ENCODE measurements at places on chromosomes 5 and 9.

GRCh38 chr9:21016701-21017491, 14.5 kb downstream of the HACD4 start:
- DNase-seq, result no peak

GRCh38 chr9:126842977-126843799, 17.3 kb upstream of the ZBTB34 start:
- no peak for DNase-seq

- DNase-seq, result no peak
Observed at GRCh38 chr9:134752471-134753168, 111.0 kb downstream of the COL5A1 start.

GRCh38 chr5:93247105-93247504, 333.9 kb downstream of the NR2F1-AS1 start:
- no peak for DNase-seq

- DNase-seq, result no peak
Observed at GRCh38 chr5:92599217-92599810, 981.7 kb downstream of the NR2F1-AS1 start.

- no peak for DNase-seq
Observed at GRCh38 chr9:14585730-14586473, 107.3 kb downstream of the ZDHHC21 start.

DNA sequence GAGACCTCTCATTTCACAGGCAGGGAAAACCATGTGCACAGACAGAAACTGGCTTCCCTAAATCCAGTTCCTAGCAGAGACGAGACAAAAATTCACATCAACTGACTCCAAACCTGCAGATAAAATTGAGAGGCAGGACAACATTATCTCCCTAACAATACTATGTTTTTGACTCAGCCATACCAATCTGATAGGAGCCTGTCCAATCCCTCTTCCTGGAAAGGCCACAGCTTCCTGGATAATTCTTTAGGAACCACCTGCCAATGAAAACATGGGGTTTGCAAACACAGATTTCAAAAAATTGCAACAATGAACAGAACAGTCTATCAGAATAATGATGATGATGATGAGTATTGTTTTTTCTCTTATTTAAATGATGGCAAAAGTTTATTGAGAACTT, 22.4 kb downstream of the SH3TC2 start:
- DNase-seq, result no peak

- no peak for DNase-seq
Observed at GRCh38 chr5:149778303-149779123, 48.4 kb downstream of the PPARGC1B start.

- no peak for DNase-seq
Observed at GRCh38 chr9:70571258-70571657, 156.8 kb upstream of the KLF9 start.

DNA sequence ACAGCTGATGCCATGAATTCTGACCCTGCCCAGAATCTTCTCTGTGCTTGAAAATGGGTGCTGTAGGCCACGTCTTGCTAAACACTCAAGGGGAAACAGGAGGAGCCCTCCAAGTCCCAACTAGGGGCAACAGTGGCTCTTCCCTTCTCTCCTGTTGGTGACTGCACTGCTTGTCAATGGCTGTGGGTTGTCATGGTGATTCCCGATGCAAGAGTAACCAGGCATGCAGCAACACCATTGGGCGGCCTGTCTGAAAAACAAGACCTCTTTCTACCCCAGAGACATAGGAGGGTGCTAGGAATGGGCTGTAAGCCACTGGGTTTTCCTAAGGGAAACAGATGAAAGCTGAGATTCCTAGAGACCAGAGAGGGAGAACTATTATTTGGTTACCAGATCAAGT, 201.7 kb upstream of the PANK3 start:
- DNase-seq, result no peak

DNA sequence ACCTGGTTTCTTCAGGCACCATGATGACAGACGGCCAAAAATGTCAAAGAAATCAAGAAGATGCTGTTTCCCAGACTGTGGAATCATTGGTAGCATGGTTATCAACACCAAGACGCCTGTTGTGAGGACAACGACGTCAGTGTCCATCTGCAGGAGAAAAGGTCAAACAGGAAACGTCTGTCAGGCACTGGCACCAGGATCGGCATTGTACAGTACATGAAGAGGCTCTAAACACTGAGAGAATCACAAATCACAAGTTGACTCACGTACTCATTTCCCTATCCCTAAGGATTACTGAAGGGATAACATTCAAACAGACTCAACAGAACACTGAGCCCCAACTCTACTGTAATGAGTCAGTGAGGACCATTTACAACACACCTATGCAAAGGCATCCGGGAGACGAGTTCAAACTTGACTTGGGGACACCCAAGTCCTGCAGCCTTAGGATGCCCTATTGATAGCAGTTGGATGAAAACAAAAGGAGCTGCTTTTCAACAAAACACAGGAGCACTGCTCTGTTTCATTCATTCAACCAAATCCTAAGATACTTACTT, 21.0 kb downstream of the TSC1 start:
- no peak for DNase-seq

GRCh38 chr5:23579566-23579965, 72.2 kb downstream of the PRDM9 start:
- DNase-seq, result no peak

DNA sequence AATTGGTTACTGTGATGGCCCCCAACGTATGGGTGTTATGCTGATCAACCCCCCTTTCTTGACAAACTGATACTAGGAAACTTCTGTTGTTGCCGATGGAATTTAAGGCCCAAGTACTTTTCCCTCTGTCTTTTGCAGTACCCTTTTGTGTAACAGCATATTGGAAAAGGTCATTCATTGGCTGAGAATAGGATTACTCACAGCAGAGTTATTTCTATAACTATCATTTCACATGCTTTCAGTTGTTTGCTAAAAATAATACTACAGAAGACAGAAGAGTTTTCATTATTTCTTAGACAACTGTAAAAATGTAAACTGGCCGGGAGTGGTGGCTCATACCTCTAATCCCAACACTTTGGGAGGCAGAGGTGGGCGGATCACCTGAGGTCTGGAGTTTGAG, 329.5 kb downstream of the KIAA0825 start:
- DNase-seq, result no peak

- no peak for DNase-seq
Observed at GRCh38 chr9:132487980-132488535, 78.0 kb downstream of the CFAP77 start.

DNA sequence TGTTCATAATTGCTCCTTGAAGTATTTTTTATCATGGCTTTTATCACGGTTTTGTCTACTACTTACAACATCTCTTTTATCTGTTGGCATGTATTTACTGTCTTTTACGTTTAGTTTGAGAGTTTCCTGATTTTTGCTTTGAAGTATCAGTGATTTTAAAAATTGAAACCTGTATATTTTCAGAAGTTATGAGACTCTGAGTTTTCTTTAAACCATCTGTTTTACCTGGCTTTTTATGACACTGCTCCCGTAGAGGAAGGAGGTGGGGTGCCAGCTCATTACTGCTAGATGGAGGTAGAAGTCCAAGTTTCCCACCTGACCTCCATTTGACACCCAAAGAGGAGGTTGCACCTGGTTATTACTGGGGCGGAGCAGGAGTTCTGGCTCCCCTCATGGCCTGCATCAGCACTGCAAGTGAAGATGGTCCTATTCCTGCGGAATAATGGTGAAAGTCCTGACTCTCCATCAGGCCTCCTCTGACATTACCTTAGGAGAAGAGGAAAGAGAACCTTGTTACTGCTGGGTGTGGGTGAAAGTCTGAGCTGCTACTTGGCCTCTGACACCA, 10.0 kb upstream of the ZNF131 start:
- DNase-seq, result peak; percentile 49

- DNase-seq, result no peak
Observed at GRCh38 chr9:8757881-8758280, 958.3 kb upstream of the DMAC1 start.

DNA sequence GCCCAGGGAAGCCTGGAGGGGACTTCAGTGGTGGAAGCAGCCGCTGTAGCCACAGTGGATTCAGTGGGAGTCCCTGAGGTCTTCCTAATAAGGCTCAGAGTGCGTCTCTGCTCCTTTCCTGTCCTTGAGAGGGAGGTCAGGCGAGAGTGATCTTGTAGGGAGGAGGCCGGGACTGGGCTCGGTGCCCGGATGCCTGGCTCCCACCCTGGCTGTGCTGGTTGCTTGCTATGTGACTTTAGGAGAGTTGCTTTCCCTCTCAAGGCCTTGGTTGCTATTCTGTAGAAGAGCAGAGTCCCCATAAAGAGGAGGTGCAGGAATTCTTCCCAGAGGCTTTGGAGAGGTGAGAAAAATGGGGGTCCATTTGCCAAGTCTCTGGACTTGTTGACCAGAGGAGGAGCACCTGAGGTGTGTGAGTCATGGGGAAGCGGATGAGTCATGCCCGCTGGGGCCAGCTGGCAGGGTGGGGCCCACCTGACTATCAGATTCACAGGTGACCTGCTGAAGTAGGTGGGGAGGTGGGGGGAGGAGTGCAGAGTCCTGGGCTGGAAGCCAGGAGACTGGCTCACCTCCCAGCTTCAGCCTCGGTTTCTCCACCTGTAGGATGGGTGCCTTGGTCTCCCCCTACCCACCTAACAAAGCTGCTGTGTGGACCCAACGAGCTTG, 13.8 kb downstream of the GSN start:
- DNase-seq, result no peak

DNA sequence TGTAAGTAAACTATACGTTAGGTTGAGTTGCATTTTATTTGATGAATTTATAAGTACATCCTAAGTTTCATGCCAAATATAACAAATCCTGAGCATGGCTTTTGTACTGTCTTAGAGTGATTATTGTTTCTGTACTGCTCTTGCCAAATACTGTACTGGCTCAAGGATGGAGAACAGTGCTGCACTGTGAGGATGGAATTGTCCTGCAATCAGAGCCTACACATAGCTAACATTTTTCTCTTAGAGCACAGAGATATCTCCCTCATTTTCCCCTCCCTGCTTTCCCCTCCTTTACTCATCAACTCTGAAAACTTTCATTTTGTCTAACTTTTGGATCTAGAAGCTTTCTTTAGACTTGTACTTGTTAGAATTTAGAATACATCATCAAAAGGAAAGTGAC, 28.3 kb downstream of the LRRC70 start:
- DNase-seq, result no peak

DNA sequence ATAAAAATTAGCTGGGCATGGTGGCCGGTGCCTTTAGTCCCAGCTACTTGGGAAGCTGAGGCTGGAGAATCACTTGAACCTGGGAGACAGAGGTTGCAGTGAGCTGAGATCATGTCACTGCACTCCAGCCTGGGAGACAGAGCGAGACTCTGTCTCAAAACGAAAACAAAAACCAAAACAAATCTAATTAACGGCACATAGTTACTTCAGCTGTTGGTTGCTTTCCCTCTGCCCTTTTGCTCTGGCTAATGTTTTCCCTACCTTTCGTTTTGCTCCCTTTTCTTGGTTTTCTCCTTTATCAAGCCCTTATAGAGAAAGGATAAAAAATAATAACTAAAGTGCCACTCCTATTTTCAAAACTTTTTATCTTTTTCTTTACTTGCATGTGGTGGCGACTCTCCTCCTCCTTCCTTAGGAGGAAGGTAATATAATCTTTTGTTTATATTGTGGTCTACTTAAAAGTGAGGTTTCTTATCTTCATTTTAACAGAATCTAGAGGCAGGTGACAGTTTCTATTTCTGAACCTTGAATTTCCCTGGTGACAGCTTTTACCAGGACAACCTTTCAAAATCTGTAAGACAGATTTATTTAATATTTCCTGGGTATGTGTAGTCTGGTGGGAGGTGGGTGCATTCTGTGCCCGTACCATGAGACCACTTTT, 125.4 kb downstream of the ARHGEF28 start:
- no peak for DNase-seq

DNA sequence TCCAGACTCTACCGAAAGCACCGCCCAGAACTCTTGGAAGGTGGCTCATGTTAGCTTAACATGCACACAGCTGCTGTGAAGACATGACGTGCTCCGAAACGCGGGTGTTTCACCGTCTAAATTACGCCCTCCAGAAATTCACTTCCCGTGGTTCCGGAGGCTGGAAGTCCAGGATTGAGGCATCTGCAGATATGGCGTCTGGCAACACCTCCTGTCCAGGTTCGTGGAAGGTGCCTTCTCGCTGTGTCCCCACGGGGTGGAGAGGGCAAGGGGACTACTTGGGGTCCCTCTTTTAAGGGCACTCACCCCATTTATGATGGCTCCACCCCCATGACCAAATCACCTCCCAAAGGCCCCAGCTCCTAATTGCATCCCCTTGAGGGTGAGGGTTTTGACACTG, 348.0 kb upstream of the IRX2 start:
- no peak for DNase-seq

DNA sequence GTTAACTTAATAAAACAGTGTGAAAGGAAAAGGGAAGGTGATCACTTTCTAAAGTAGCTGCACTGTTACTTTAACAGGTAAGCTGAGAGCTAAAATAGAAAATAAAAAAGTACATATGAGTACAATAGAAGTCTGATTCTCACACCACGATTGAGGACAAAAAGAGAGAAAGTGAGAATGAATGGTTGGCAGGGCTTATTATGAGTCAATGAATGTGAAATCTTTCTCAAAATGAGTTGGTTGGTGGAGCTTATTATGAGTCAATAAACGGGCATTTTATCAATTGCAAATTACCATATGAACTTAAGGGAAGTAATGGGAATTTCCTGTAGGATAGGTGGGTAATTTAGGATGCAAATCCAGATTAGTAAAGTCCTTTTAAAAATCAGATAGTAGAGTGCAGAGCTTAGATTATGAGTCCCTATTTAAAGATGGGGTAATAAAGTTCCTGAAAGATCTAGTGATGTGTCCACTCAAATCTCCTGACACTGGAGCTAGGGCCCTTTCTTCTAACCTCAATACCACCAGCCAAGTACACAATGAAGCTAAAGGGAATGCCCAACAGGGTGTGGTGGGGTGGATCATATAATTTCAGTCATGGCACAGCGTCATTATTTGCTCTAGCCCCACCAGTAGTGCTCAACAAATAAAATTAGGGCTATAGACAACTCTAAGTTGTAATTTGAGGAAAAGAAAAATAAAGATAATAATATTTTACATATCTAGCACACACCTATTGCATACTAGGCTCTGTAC, 21.1 kb upstream of the TLR4 start:
- no peak for DNase-seq

DNA sequence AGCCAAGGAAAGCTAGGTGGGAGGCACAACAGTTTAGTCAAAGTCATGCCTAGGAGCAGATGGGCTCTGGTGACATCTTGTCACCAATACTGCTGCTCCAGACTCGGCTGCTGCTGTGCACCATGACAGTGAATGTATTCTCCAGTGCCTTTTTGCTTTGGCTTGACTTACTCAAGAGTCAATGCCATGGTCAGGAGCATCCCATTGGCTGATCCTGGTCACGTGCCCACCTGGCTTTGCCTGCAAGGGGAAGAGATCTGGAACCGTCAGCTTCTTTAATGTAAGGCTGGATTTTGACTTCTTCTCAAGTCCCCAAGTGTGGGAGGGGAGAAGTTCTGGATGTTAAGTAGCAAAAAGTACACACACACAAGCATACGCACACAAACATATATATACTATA, 19.9 kb upstream of the MUSK start:
- no peak for DNase-seq

DNA sequence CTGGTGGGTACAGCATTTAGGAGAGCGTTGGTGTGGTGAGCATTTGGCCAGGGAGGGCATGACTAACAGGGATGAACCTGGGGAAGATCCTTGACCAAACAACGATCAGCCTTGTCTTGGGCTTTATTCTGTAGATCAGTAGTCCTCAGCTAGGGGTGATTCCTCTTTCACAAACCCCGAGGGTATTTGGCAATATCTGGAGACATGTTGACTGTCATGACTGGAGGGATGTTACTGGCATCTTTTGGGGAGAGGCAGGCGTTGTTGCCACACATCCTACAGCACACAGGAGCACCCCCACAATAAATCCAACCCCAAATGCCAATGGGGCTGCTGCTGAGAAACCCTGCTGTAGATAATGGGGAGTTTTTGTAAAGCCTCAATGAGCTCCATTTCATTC, 43.9 kb downstream of the OSTF1 start:
- DNase-seq, result no peak

- DNase-seq, result no peak
Observed at GRCh38 chr9:130064621-130065020, 10.9 kb downstream of the GPR107 start.
